Progenitor cell of endocrine pancreas (in vitro differentiated cells): ENCODE measurements at places on chromosomes 3 and 15. TPM values are rescaled to one million over a fixed set of nuclear protein-coding genes. Genes with fewer than 3 reads are reported as not detected.
A peak's percentile ranks its signal among the peaks of the same experiment; 100 is the strongest.

Gene CCPG1
- total RNA-seq, result 24.3 and 31.2 TPM in 2 replicates

Gene STAC
- 1.2 and 1.6 TPM in 2 replicates for total RNA-seq

Gene AGBL1
- total RNA-seq, result not detected in 2 replicates

Gene INKA1
- not detected in 2 replicates for total RNA-seq

Gene XCR1
- not detected in 2 replicates for total RNA-seq

GRCh38 chr3:88031642-88032077 is 27.1 kb downstream of the CGGBP1 start:
- no peak for DNase-seq

DNA sequence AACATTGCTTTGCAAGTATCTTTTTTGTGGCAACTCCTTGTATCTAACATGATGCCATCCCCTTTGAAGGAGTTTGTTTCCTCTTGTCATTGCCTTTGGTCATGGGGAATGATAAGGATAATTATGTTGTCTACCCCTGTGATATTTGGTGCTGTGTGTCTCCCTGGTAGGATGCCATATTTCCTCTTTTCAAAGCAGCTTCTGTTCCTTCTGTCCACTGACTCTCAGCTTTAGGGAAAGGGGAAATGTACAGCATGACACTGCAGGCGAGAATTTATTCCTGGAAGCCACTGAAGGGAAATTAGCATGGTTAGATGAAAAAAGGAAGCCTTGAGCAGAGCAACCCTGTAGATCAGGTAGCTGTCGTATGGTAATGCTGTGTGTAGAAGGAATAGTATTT is 576.7 kb downstream of the CADM2 start:
- DNase-seq, result no peak

GRCh38 chr3:125478326-125478725 is 41.7 kb downstream of the SNX4 start:
- DNase-seq, result no peak

- DNase-seq, result no peak
Measured at GRCh38 chr3:86733257-86733656, 257.7 kb downstream of the VGLL3 start.

GRCh38 chr3:116050311-116050915 is 394.9 kb downstream of the LSAMP start:
- no peak for DNase-seq

DNA sequence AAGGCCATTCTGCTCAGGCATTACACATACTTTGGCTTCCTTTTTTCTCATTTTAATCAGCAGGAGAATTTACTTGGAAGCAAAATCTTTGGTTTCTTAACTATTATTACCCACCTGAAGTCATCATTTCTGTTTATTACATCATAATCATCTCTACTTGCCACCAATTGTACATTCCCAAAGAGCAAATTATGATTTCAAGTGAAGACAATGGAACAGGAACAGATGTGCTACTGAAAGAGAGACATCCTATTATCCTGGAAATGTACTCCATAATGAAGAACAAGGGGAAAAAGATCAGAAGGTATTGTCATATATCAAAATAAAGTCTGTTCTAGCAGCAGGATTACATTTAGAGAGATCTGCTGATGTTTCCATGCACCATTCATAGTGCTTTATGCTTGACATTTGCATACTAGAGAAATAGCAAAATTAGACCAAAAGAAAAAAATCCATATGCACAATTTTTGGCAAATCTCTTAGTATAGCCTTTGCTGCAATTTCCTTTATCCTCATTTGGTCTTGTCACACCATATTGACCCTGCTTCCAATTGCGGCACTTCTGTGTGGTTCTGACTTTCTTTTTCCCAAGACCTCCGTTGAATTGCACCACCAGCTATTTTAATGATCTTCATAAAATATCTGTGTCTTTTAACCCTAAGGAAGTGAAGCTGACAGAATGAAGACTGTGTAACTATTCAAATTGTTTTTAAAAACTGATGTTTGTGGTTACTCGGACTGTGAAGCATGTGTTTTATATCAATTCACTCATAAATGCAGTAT is 683.8 kb downstream of the ZNF385D start:
- DNase-seq, result no peak

DNA sequence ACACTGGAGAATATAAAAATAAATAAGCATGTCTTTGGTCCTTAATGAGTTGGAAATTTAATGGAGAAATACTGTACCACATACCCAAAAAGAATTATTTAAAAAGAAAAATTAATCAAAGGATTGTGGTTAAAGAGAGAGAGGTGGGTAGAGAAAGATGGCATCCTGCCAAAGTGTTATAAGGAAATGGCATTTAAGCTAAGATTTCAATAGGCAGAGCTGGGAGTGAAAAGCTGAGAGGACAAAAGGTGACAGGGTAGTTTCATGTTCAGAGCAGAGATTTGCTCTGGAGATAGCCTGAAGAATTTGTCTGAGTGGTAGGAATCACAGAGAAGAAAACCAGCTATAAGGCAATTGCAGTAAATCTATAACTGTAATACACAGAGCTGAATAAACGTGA is 181.0 kb downstream of the SI start:
- no peak for DNase-seq

GRCh38 chr3:71815340-71816067 is 30.6 kb upstream of the PROK2 start:
- DNase-seq, result no peak

DNA sequence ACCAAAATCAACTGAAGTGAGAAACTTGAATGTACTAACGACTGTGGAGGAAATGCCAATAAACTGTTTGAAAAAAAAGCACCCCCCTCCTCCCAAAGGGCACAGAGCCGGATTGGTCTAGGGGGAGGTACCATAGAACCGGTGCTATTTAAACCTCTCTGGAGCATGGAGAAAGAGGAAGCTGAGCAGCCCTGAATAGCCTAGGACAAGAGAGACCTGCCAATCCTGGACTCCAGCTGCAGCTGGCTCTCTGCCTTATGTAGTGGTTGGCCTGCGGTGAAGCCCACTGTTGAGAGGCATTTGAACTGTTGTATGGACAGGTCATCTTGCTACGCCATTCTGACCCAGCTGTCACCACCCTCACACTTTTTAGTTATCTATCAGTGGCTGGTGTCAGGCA is 1.5 kb upstream of the SH3GL3 start:
- DNase-seq, result no peak

- DNase-seq, result no peak
Measured at GRCh38 chr3:156630081-156630772, 44.2 kb upstream of the TIPARP start.

GRCh38 chr15:52338058-52338457 is 42.5 kb upstream of the MYO5C start:
- no peak for DNase-seq

DNA sequence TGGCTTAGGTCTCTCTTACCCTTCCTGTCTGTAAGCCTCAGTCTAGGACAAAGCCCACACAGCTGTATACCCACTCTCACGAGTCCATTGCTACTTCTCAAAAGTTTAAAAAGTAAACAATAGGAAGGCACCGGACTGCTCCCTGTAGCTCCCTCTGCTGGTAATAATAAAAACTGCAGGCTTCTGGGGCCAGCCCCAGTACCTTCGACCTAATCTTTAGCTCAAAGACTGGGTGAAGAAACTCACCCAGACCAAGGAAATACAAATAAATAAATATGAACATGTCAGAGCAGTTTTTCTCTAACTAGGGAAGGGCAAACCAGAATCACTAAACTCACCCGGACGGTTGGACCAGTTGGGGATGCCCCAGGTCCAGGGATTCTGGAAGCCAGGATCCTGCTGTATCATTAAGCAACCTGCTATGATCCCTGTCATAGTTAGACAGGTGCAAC is 5.0 kb downstream of the FAM219B start:
- DNase-seq, result peak; percentile 25

DNA sequence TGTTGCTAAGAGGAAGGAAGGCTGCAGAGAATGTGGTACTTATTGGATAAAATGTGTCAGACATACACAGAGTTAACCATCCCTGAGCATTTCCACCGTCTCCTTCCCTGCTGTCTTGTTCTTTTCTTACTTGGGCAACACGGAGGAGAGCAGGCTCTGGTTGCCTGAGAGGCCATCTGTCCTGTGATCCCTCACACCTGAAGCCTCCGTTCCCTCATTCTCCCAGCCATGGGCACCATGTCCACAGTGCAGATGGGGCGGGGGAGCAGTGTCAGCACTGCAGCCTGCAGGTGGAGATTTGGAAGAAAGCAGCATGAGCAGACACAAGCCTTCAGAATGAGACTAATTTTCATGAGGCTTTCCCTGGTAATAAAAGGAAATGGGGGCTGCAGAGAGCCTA is 133.7 kb downstream of the CHCHD6 start:
- no peak for DNase-seq

DNA sequence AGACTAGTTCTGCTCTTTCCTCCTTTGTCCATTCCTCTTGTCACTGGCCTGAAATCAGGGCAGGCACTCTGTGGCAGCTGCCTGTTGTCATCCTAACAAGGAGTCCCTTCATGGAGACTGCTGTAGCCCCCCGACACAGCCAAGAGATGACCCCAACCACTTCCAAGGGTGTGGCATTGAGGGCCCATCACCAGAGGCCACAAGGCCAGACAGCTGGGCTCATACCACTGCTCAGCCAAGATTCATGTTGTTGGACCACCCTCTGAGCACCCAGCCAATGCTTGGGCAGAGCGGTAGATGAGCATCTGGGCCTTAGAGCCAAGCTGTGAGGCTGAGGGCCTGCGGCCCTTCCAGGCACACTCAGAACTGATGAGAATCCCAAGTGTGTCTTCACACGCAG is 85.4 kb downstream of the EPHB1 start:
- DNase-seq, result no peak

DNA sequence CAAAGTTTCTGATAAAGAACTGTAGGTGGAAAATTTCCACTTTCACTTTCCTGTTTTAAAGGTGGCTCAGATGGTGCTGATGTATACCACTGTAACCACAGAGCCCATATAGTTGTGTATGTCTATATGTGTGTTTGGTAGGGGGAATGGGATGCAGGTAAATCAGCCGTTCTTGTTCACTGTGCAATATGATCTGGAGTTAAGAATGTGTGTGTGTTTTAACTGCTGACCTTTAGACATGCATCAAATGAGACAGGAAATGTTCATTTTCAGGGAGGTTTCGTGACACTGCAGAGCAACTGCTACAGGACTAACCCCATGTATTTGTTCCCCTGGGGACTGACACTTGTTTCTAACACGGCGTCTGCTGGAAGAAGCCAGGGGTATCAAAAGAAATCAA is 180.5 kb downstream of the TAFA4 start:
- no peak for DNase-seq

DNA sequence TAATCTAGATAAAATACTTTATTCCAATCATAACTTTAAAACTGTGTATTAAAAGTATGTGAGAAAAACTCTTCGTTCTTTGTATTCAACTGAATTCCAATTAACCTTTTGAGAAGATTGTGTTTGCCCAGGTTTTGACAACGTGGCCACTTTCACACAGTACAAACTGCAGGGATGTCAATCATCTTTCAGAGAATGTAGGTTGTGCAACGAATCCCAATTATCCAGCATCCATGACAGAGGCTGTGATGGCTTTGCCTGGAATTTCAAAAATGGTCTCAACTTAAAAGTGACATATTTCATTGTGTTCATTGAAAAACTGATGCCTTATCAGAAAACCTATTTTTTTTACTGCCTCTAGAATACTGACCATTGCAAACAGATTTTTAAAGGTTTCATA is 615.1 kb upstream of the KCNMB2 start:
- no peak for DNase-seq

DNA sequence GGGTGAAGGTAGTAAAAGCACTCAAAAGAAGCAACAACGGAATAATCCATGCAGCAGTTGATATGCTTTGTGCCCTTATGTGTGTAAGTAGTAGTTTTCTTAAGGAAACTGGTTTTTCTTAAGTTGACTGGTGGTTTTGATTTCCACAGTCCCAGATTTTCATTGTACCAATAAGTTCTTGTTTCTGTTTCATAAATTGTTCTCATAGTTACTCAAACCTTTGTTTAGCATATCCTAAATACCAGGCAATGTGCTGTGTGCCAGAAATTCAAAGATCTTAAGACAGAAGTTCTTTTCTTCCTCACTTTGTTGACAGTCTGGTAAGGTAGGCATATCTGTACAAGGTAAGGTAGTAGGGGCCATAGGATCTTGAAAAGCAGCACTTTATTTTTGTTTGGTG is 40.0 kb downstream of the DNAJC13 start:
- no peak for DNase-seq

DNA sequence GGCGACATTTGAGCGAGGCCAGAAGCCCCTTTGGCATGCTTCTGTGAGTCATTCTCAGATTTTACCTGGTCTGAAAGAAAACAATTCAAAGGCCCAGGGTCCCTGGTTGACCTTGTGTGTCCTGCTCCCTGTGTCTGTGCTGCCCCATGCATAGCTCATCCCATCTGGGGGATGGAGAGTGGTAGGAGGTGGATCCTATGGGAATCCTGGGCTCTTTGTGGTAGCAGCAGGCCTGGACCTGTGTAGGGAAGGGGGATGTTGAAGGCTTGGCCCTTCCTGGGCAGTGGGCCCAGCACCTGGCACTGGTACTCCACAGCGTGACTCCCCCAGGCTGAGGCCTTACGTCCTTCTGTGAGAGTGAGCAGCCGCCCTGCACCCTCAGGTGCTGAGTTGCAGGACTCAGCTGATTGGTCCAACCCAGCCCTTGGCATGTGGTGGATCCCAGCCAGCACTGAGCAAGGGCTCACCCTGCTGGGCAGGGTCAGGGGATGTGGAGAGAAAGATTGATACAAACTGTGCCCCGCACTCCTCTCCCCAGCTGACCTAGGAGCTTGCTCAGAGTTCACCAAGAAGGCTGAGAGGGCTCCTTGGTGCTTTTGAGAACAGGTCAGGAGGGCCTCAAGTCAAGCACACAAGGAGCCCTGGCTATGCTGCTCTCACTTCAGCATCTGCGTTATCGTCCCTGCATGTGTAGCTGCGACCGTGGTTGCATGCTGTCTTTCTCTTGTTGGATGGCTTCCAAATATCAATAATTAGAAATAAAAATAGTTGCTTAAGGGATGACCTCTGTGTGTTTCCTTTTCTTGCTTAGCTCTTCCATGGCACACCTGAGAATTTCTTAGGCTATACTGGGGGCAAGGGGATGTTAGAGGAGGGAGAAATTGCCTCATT is 21.4 kb upstream of the JMJD7 start:
- DNase-seq, result no peak

DNA sequence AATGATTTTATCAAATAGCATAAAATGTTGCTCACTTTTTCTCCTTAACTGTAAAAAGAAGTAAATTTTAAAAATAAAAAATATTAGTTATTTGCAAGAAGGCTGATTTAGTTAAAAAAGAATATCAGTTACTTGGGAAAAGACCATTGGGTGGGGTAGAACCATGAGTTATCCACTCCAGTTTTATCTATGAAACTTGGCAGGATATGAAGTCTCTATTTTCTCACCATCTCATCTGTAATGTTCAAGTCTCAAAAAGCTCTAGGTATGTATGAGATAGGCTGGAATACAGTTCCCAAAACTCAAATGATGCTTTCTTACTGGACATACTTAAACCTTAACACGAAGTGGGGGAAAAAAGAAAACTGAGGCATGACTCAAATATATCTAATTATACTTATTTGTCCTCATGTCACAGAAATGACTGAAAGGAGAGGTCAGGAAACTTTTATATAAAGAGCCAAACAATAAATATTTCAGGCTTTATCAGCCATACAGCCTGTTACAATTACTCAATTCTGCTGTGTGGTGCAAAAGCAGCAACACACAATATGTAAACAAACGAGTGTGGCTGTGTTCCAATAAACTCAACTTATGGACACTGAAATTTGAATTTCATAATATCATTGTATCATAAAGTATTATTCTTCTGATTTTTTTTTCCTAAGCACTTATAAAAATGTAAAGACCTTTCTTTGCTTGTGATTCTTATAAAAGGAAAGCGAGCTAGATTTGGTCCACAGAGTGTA is 131.8 kb downstream of the TBL1XR1 start:
- no peak for DNase-seq
